ENCODE measurements at places on chromosomes 11 and 22.

DNA sequence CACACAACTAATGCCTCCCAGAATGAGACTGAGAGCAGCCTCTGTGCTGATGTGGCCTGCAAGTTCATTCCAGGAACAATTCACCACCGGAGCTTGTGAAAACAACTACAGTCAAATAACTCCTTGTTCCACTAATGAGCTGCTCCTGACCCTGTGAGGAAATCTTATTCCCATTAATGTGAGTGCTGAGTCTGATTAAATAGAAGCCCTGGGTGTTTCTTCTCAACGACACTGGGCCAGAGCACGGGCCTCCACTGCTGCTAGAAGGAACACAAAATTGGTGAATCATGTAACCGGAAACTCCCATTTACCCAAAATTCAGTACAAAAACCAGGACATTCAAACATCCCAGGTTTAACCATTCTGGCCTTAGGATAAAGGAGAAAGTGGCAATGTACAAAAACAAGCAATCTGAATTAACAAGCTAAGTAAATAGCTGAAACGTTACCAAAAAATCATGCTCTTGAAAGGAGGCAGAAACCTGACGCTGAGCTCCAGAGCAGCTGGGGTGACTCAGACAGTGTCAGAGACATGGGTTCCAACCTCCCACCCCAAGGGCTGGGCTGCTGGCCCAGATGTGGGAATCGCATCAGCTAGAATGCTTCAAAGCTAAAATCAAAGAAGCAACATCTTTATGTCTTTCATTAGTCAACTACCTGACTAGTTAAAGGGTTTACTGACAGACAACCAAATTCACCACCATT lies 26.7 kb downstream of the SERGEF start:
- DNase-seq: no peak

GRCh38 chr11:22558664-22559063 lies 67.0 kb downstream of the FANCF start:
- no peak for DNase-seq

- no peak for DNase-seq
Observed at GRCh38 chr11:34567733-34568132, 53.2 kb upstream of the EHF start.

- peak; percentile 98 for DNase-seq
Observed at GRCh38 chr11:118916842-118917388, 8.8 kb downstream of the BCL9L start.

- no peak for DNase-seq
Observed at GRCh38 chr22:44116755-44117684, 63.7 kb upstream of the PARVG start.

DNA sequence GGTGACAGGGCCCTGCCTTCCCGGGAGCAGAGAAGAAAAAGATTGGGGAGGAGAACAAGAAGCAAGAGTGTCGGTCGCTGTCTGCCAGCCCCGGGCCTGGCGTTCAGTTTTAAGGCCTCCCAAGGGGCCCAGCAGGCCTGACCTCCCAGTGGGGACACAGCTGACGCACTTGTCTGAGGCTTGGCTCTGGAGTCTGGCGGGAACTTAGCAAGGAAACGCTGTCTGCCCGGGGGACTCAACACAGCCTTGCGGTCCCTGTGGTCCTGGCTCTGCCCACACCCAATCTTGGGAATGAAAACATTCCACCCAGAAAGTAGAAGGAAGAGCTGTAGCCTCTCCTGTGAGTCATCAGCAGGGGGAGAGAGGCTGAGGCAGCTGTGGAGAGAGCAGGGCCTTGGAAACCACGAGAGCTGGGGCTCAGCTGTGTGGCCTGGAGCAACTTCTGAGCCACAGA lies 54.4 kb downstream of the TRAF6 start:
- peak; percentile 78 for DNase-seq

DNA sequence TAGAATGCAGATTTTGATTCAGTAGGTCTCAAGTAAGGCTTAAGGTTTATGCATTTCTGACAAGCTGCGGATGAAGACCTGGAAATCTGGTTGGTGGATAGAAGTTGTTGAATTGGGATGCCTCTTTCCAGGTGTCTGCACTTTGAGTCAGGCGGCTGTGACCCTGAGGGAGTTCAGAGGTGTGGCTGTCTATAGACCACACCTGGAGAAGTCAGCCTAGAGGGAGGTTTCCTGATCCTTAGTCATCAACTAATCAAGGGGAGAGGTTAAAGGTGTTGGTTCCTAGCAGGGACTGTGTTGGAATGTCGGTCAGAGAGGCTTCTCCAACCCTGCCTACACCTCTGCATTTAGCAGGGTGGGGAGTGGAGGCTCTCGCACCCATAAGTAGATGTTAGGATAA lies 8.0 kb downstream of the GLB1L2 start:
- DNase-seq: no peak

- DNase-seq: no peak
Observed at GRCh38 chr11:132187814-132188213, 817.4 kb downstream of the NTM start.

GRCh38 chr11:16013649-16014275 lies 342.6 kb downstream of the SOX6 start:
- no peak for DNase-seq

- no peak for DNase-seq
Observed at GRCh38 chr11:81072273-81072672, 1631.4 kb upstream of the TENM4 start.

- DNase-seq: no peak
Observed at GRCh38 chr11:46017341-46017740, 94.9 kb downstream of the LARGE2 start.

GRCh38 chr22:40451210-40451609 lies 80.8 kb downstream of the SGSM3 start:
- no peak for DNase-seq

DNA sequence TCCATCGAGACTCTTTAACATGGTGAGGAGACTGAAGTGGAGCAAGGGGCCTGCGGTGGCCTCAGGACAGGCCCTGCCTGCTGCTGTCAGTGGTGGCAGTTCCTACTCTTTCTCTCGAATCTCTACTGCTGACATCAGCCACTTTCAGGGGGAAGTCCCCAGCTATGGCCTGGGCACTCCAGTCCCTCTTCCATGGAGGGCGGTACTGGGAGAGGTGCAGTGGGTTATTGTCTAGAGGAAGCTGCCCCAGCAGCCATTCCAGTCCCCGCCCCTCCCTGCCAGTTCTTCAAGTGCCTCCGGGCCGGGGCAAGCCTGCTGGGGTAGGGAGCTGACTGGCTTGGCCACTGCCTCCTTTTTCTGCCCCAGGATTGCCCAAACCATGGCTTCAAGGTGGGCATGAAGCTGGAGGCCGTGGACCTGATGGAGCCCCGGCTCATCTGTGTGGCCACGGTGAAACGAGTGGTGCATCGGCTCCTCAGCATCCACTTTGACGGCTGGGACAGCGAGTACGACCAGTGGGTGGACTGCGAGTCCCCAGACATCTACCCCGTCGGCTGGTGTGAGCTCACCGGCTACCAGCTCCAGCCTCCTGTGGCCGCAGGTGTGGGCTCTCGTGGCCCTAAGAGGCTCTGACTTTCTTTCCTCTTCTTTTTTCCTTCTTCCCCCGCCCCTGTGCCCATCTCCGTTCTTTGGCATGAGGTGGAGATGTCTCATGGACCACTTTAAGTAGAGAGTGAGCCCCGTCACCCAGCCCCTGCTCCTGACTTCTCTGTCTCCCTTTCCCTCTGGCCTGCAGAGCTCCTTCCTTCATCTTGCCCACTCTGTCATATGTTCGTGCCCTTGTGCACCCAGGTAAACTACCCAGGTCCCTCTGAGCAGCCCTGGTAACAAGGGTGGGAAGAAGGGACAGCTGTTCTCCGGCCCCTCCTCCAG lies 13.7 kb downstream of the CHADL start:
- no peak for DNase-seq

GRCh38 chr22:45640941-45641621 lies 30.6 kb upstream of the ATXN10 start:
- DNase-seq: no peak

DNA sequence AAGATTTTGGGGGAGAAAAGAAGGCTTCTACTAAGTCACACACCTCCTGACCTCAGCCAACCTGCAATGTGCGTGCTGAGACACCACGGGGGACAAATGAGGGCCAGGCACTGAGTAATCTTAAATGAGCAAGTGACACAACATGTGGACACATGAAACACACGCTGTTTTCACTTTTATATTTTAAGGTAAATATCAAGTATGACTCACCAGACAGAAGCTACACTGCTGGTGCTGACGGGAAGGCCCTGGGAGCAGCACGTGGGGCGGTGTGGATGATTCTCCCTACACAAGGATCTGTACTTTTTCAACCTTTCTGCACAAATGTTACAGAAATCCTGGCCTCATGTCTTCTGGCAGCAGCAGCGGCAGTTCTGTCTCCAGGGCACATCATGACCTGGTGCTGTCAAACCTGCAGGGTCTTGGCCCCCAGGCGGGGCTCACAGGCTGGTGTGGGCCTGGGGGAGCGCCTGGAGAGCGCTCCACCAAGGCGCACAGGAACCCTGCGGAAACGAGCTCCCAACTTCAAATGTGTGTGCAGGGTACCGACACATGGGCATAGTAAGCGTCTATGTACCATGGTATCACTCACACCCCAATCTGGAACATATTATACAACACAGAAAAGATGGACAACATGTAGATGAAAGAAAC lies 61.7 kb downstream of the DGCR2 start:
- DNase-seq: no peak
